ENCODE measurements at places on chromosomes 1 and 21.
A peak's percentile ranks its signal among the peaks of the same experiment; 100 is the strongest.

- no peak for DNase-seq
These were observed 48.7 kb upstream of the RGS18 start for GRCh38 chr1:192109576-192109975.

DNA sequence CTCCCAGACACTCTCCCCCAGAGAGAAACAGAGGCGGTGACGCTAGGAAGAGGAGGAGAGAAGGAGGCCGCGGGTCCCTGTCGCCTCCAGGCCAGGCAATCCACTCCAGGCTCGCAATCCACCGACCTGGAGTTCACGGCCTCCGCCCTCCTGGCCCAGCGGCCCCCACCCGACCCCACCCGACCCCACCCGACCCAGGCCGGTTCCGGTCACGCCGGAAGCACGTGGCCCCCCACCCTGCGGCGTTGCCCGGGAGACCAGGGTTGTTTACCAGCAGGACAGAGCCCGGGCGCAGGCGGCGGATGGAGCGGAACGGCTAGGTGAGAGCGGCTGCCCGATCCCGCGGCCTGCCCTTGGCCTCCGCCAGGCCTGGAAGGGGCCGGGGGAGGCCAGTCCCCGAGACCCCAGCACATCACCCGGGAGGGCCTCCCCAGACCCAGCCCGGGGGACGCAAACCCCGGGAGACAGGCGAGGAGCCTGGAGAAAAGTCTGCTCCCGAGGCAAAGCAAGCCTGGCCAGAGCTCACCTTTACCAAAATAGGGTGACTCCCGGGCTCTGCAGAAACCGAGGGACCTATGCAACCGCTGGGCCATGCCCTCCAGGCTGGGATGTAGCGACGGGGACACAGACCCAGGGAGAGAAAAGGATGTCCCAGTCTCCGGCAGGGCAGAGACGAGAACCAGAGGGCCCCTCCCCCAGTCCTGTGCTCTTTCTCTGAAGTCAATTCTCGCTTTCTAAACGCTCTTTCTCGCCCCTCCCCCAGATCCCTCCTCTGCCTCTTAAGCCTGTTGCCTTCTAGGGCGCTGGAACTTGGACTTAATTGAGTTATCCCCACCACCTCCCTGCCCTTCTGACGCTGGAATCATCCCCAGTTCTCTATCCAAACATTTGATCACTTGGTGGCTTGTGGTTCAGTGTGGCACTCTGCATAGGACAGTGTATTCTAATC, at the start of the genes PLA2G2C and UBXN10:
PLA2G2C (minus strand) TSS at position 685 of the 949 bp plus-strand sequence. CDS start 9,155 bp downstream, outside the sequence.
UBXN10 (plus strand) TSS at position 263 of the 949 bp plus-strand sequence. CDS start 4,466 bp downstream, outside the sequence.
- DNase-seq, result no peak

GRCh38 chr1:54471588-54471987, 65.4 kb upstream of the SSBP3 start:
- DNase-seq, result no peak

DNA sequence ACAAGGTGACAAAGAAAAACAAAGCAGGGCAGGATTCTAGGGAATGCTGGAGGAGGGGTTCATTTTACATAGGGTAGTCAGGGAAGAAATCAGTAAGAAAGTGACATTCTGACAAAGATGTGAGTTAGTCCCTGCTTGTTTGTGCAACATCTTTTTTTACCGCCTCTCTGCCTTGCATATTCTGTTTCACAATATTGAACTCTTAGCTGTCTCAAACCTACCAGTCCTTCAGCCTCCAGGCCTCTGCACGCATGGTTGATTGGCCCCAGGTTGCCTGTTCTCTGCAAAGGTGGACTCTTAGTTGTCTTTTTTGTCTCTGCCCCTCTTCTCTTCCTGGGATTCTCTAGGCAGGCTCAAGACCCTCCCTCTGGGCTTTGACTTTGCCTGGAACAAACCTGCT, 152.2 kb upstream of the RUNX1 start:
- no peak for DNase-seq

GRCh38 chr1:180964595-180964994, 51.9 kb downstream of the KIAA1614 start:
- DNase-seq, result no peak

- DNase-seq, result no peak
These were observed 367.0 kb upstream of the NEGR1 start for GRCh38 chr1:72649211-72649888.

GRCh38 chr1:17700945-17701810, 54.0 kb upstream of the ACTL8 start:
- no peak for DNase-seq

GRCh38 chr21:38289705-38290485, 33.1 kb downstream of the KCNJ15 start:
- DNase-seq, result no peak

DNA sequence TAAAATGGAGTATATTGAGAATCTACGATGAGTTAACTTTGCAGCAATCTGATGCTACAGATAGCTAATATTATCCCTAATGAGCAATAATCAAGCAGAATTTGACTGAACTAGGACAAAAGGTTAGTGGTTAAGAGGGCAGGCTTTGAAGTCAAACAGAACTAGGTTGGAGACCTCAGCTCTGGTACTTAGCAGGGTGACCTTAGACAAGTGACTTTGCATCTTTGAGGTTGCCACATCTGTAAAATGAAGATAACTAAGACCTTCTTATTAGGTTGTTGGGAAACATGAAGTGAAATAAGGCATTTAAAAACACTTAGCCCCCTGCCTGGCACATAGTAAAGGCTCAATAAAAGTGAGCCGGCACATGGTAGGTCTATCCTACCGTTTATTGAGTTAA, 4.3 kb upstream of the FUCA1 start:
- DNase-seq, result no peak

GRCh38 chr1:7117399-7118281, 332.4 kb downstream of the CAMTA1 start:
- DNase-seq, result no peak

GRCh38 chr1:169491845-169492281, 6.1 kb upstream of the SLC19A2 start:
- no peak for DNase-seq

DNA sequence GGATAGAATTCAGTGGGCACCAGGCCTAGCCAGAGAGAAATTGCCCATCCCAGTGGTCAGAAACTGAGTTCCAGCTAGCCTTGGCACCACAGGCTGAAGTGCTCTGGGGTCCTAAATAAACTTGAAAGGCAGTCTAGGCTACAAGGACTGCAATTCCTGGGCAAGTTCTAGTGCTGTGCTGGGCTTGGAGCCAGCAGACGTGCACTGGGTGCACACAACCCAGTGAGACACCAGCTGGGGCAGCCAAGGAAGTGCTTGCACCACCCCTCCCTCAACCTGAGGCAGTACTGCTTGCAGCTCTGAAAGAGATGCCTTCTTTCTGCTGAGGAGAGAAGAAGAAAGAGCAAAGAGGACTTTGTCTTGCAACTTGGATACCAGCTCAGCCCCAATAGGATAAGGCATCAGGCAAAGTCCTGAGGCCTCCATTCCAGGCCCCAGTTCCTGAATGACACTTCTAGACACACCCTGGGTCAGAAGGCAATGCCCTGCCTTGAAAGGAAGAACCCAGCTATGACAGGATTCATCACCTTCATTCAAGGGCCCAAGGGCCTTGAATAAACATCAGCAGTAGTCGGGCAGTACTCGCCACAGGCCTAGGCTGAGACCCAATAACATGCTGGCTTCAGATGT, 55.1 kb downstream of the OVGP1 start:
- no peak for DNase-seq

- DNase-seq, result no peak
These were observed 24.2 kb upstream of the CD34 start for GRCh38 chr1:207935166-207935583.

- DNase-seq, result no peak
These were observed 569.1 kb downstream of the NPHP4 start for GRCh38 chr1:5423109-5423508.

DNA sequence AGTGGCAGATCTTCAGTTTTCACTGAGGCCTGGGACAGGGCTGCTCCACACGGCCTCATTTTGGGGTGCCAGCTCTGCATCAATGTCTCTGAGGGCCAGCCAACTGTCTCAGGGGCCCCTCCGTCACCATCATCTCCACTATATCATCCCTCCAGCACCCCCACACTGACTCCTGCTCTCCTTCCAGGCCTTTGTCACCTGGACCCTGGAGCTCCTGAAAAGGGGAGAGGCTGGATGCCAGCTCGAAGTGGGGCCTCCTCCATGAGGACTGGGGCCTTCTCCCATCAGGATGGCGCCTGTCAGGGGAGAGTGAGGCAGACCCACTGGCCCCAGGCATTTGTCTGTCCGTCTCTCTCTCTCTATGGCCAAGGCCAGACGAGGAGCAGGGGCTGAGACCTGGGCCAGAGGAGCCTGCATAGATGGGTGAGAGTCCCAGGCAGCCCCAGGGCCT, 44.7 kb upstream of the LRP8 start:
- no peak for DNase-seq

DNA sequence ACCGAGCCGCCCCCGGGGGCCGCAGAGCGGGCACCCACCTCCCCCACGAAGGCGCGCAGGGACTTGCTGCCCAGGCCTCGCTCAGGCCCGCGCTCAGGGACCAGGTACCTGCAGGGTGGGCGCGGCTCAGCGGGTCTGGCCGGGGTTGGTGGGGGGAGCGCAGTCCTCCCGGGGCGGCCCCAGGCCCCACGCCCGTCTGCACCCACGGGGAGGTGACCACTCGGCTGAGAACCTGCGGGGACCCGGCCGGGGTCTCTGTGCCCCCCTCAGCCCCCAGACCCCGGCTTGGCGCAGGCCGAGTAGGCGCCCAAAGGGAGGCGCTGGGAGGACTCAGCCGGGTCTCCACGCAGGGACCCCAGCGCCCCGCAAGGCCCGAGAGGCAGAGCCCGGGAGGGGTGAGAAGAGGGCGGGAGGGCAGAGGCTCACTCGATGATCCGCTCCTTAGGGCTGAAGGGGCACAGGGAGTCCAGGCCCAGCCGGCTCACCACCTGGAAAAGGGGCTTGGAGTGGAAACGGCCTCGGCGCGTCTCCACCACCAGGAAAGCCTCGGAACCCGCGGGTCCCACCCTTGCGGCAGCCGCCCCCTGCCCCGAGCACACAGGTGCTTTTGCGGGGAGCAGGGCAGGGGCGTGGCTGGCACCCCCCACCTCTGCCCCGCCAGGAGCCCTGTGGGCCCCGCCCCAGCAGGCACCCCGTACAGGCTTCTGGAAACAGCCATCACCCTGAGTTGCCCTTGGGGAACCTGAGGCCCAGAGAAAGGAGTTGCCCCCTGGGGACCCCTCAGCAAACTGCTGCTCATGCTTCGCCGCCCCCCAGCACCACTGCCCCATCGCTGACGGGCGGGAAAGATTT, 9.3 kb downstream of the FTCD start:
- no peak for DNase-seq

GRCh38 chr1:219086956-219087469, 86.7 kb upstream of the LYPLAL1 start:
- DNase-seq, result no peak

DNA sequence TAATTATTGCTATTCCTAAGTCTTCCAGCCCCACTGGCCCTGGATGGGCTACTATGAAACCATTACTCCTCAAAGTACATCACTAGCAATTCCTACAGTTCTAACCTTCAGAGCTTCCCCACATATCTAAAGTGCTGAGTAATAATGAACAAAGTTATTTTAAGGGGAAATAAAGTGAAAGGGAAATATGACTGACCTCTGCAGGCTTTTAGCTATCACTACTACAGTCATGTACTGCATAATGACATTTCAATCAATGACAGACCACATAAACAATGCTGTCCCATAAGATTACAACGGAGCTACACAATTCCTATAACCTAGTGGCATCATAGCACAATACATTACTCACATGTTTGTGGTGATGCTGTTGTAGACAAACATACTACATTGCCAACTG, 32.5 kb upstream of the ASPM start:
- DNase-seq, result no peak

GRCh38 chr1:32928285-32928684, 27.1 kb upstream of the TMEM54 start:
- no peak for DNase-seq

- no peak for DNase-seq
These were observed 685 bp downstream of the CRTC2 start for GRCh38 chr1:153957744-153958110.

DNA sequence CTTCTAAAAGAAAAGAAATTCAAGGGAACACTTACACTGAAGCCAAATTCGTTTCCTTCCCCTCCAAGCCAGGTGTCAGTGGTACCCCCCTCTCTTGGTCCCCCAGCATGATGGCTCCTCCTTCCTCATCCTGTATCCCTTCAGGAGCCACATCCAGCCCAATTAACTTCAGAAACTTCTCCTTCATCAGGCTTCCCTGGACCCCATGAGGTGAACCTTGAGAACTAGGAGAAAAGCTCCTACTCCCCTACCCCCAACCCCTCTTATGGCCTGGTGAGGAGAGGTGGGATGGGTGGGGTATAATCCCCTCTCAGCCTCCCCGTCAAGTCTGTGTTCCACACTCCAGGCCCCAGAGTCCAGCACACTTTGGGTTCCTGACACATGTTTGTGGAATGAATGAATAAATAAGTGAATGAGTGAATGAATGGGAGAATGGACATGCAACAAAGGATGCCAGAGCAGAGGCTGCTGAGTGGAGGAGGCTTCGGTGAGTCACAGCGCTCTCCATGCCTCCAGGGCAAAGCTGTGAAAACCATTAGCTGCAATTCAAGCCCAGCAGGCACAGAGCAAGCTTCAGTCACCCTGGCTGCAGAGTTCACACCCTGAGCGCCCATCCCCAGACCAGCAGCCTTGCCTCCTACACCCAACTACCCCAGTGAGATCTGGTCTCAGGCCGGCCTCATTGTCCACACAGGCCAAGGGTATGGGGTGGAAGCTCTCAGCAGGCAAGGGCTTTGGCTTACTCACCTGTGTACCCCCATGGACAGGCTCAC, 43.8 kb downstream of the BATF3 start:
- no peak for DNase-seq

GRCh38 chr1:22292011-22292788, 149.3 kb upstream of the WNT4 start:
- DNase-seq, result no peak

GRCh38 chr21:41133874-41134522, 34.0 kb upstream of the BACE2 start:
- no peak for DNase-seq

DNA sequence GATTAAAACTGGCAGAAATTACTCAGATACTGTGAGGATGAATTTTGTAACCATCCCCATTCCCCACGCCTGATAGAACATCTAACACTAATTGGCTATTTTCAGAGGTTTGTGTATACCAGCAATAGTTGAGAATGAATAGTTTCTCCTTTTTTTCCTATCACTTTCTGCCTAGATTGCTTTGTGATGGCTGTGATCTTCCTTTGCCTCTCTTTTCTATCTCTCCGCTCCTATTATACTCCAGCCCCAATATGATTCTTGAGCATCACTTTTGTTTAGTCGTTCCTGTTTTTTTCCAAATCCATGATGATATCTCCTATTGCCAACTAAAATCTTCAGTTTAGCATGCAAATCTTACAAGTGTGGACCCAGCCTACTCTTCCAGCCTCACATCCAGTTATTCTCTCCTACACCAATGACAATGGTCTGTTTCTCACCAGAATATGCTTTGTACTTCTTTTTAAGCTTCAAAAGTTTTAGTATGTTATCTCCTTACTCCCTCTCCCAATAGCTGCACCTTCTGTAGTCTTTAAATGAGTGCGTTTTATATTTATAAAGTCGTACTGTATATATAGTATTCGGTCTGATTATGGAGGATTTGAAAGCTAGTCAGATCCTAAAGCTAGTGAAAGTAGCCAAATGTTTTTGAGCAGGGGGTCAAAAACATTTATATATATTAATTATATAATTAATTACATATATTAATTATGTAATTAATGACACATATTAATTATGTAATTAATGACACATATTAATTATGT, 25.2 kb downstream of the MAGI3 start:
- no peak for DNase-seq

- DNase-seq, result peak; percentile 29
These were observed 13.5 kb downstream of the LZIC start for GRCh38 chr1:9929431-9930385.

All from occipital lobe (tissue), 3 donors.